ENCODE measurements at places on chromosomes 11 and 22.

- DNase-seq, result no peak
Measured at GRCh38 chr11:1864231-1864630, 11.3 kb downstream of the LSP1 start.

DNA sequence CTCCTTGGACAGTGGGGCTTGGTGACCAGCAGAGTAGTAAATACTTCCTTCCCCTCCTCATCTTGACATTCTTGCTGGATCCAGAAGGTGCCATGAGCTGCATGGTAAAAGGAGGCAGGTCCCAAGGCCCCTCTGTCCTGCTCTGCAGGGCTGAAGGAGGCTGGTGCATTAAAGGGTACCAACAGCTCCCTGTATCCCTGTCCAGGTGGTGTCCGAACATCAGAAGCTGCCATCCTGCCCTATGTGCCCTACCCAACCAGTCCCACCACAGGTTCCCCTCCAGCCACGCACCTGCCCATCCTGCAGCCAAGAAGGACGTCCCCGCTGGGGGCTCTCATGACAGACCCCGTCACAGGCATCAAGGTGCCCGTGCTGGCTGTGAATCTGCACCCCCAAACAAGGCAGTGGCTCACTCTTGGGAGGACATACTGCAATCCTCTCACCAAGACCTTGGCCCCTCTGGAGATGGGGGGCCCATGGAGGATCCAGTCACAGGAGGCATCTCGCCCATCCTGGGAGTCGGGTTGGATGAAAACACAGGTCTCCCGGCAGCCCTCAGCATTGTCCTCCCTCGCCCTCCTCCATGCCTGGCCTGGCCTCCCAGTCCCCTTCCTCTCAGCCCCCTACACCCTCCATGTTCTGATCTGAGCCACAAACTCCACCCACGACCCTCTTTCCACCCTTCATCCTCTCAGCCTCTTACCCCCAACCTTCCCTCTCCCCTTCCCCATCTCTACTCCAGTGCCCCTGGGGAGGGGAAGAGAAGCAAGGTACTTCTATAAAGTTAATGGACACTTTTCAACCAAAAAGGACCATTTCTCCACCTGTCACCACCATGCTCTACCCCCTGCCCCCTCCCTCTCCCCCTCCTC, 55.1 kb downstream of the BTG4 start:
- DNase-seq, result no peak

GRCh38 chr22:20569059-20570058, 61.9 kb downstream of the MED15 start:
- DNase-seq, result peak; percentile 76

- DNase-seq, result peak; percentile 28
Measured at GRCh38 chr11:85682330-85683305, 3.4 kb downstream of the CCDC89 start.

GRCh38 chr11:1568441-1568911, 3.6 kb downstream of the DUSP8 start:
- DNase-seq, result no peak

Measured in T-helper 9 cell (primary cell).